ENCODE measurements at places on chromosomes 7 and 10.

- H3K4me3 ChIP-seq, result no peak overlapping the region
- DNase-seq, result no peak
- H3K36me3 ChIP-seq, result no peaks in the 10 kb centered on the region
- 0 out of 2 replicates have a peak, but pooled peaks cover 6% of the 10 kb centered on the region for H3K27me3 ChIP-seq
Measured at GRCh38 chr10:132910901-132911785, 31.2 kb downstream of the CFAP46 start.

DNA sequence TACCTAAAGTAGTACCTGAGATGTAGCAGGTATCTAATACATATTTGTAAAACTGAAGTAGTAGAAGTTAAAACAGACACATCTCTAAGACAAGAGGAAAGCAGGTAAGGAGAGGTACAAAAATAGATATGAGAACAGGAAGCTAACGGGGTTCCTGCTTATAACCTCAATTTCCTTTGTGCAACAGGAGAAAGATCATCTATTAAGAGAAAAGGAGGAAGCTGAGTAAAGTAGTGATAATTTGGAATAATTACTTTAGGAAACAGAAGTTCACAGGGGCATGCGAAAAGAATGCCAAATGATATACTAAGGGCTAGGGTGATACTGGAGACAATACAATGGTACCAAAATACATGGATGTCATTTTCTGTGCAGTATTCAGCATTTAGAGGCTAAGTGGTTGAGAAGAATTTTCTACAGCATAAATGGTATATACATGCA is 108.7 kb downstream of the NRBF2 start:
- H3K27me3 ChIP-seq, result no peaks in the 10 kb centered on the region
- no peaks in the 10 kb centered on the region for H3K4me1 ChIP-seq
- H3K4me3 ChIP-seq, result no peak overlapping the region

DNA sequence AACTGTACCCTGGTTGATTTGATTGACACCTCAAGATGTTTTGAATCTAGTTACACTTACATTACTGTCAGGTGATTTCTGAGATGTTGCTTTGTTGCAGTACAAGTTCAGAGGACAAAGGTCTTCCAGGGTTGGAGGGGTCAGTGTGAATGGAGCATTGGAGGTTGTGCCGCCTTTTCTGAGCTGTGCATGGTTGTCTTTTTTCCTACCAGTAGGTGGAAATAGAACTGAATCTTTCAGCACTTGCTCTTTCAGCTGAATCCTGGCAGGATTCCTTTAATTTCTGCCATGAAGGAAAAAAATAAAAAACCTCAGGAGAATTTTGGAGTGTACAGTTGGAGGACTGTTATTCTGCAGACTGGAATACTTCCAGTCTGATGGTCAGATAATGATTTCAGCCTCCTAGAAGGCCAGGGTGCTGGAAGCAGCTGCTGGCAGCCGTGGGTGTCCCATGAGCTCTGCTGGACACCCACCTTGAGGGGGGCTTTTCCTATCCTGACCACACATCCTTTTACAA is 82.7 kb downstream of the PLCE1 start:
- peaks cover 15% of the 10 kb centered on the region for H3K4me1 ChIP-seq
- no peak overlapping the region for H3K27ac ChIP-seq
- H3K4me3 ChIP-seq, result no peak overlapping the region
- no peaks in the 10 kb centered on the region for H3K27me3 ChIP-seq
- H3K36me3 ChIP-seq, result no peaks in the 10 kb centered on the region

GRCh38 chr10:98980353-98980752 is 255.3 kb downstream of the HPSE2 start:
- H3K27me3 ChIP-seq, result no peaks in the 10 kb centered on the region
- H3K27ac ChIP-seq, result no peak overlapping the region
- peaks cover 4% of the 10 kb centered on the region for H3K4me1 ChIP-seq
- H3K36me3 ChIP-seq, result no peaks in the 10 kb centered on the region
- DNase-seq, result no peak

DNA sequence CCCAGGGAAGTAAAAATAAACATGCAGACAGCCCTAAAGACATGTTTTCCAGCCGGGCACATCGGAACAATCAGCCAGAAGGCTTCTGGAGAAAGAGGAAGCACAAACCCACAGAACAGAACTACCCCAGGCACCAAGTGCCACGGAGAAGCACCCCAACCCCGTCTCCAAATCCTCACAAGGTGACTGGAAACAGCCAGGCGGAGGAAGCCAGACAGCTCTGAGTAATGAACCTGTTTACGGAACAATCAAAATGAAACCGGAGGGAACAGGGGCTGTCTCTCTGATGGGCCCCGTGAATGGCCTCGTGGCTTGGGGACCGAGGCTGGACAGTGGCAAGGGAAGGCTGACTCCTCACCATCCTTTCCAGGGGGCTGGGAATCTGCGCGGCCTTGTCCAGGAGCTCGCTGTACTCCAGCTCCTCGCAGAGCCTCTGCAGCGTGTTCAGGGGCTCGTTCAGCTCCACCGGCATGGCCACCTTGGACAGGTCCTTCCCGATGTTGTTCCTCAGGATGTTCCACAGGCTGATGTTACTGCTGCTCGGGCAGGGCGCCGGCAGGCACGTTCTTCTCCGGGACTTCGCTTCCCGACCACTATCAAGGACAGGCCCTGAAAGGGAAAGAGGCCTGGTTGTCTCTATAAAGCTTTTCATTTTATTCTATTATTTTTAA is 77.0 kb upstream of the GSDME start:
- DNase-seq, result no peak
- no peaks in the 10 kb centered on the region for H3K27me3 ChIP-seq
- no peak overlapping the region for H3K4me3 ChIP-seq
- no peak overlapping the region for H3K27ac ChIP-seq
- peaks cover 10% of the 10 kb centered on the region for H3K36me3 ChIP-seq

DNA sequence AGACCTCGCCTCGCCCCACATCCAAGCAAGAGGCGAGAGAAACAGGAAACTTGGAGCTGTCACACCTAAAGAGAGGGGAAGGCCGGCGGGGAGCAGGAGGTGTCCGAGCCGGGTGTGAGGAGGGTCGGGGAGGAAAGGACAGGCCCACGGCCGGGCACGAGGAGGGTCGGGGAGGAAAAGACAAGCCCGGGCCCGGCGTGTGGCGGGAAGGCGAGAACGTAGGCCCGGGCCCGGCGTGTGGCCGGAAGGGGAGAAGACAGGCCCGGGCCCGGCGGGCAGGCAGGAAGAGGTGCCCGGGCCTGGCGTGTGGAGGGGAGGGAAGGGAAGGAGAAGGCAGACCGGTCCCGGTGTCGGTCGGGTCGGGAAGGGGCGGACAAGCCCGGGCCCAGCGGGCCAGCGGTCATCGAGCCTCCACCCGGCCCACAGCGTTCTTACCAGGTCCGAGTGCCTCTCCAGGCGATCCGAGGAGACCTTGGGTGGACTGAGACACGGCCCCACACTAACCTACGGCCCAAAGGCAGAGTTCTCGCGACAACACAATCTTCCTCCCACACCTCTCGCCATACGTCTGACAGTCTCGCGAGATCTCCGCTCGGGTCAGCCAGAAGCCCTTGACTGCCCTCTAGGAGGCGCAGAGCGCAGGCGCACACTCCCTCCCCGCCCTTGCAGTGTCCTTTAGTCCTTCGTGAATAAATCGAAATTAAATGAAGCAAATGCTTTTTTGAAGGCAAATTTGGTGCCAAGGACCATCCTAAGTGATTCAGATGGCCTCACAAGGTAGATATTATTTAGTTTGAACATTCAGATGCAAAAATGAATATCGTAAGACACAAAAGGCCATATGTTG is at the start of gene NCOA4:
Gene NCOA4 (minus strand): TSS at position 533 of the 847 bp plus-strand sequence. CDS start 13,943 bp downstream, outside the sequence.
- DNase-seq, result peak; percentile 93
- H3K36me3 ChIP-seq, result no peaks in the 10 kb centered on the region
- H3K27me3 ChIP-seq, result no peaks in the 10 kb centered on the region
- peak within 1 kb of the TSS; percentile 62 for H3K27ac ChIP-seq
- H3K4me1 ChIP-seq, result no peaks in the 10 kb centered on the region
- peak within 1 kb of the TSS; percentile 85 for H3K4me3 ChIP-seq

- H3K27ac ChIP-seq, result no peak overlapping the region
- no peaks in the 10 kb centered on the region for H3K36me3 ChIP-seq
- DNase-seq, result no peak
- no peak overlapping the region for H3K4me3 ChIP-seq
- H3K4me1 ChIP-seq, result peaks cover 18% of the 10 kb centered on the region
Measured at GRCh38 chr10:71339796-71340589, 20.9 kb downstream of the SLC29A3 start.

DNA sequence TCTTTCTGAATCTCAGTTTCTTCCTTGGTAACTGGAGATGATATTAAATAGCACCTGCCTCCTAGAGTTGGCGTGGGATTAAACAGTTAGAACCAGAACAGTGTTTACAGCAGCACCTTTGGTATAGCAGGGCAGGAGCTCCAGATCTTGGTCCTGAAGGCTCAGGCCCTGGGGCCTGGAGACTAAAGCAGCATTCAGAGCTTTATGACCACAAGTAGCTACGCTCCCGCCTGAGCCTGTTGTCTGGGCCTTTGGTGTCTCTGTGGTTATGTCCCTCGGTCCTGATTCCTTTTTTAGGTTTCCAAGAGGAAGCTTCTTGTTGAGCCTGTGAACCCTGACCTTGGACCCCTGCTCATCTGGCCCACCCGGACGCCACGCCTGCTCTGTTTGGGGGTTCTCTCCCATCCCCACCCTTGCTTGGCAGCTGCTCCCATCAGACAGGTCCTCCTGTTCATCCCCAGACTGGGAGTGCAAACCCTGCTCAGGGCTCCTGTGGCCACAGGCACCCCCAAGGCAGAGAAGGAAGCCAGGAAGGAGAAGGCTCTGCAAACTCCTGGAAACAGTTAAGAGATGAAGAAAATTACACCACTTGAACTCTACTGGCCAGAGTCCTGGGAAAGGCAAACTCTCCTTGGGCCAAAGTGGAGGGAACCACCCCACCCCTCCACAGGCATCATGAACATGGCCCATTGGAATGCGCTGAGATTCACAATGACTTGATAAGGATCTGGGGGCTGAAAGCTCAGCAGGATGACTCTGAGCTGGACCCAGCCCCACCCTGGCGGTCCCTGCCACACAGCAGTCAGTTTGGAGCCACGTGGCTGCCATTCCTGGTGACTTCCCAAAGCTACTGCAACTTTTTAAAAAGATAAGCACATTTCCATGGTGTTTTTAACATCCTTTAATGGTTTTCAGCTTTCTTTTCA is 50.1 kb upstream of the TMEM72 start:
- H3K4me1 ChIP-seq, result no peaks in the 10 kb centered on the region
- H3K4me3 ChIP-seq, result no peak overlapping the region
- H3K27ac ChIP-seq, result no peak overlapping the region
- no peaks in the 10 kb centered on the region for H3K27me3 ChIP-seq

- peaks cover 62% of the 10 kb centered on the region for H3K36me3 ChIP-seq
- no peaks in the 10 kb centered on the region for H3K27me3 ChIP-seq
- no peaks in the 10 kb centered on the region for H3K4me1 ChIP-seq
- H3K27ac ChIP-seq, result no peak overlapping the region
- H3K4me3 ChIP-seq, result no peak overlapping the region
- DNase-seq, result no peak
Measured at GRCh38 chr7:99042957-99043356, 101.0 kb downstream of the SMURF1 start.

- no peaks in the 10 kb centered on the region for H3K4me1 ChIP-seq
- no peaks in the 10 kb centered on the region for H3K36me3 ChIP-seq
- peaks cover 7% of the 10 kb centered on the region for H3K27me3 ChIP-seq
- no peak overlapping the region for H3K27ac ChIP-seq
- peak; percentile 75 for DNase-seq
- H3K4me3 ChIP-seq, result no peak overlapping the region
Measured at GRCh38 chr7:123871998-123872867, 27.3 kb downstream of the HYAL4 start.

DNA sequence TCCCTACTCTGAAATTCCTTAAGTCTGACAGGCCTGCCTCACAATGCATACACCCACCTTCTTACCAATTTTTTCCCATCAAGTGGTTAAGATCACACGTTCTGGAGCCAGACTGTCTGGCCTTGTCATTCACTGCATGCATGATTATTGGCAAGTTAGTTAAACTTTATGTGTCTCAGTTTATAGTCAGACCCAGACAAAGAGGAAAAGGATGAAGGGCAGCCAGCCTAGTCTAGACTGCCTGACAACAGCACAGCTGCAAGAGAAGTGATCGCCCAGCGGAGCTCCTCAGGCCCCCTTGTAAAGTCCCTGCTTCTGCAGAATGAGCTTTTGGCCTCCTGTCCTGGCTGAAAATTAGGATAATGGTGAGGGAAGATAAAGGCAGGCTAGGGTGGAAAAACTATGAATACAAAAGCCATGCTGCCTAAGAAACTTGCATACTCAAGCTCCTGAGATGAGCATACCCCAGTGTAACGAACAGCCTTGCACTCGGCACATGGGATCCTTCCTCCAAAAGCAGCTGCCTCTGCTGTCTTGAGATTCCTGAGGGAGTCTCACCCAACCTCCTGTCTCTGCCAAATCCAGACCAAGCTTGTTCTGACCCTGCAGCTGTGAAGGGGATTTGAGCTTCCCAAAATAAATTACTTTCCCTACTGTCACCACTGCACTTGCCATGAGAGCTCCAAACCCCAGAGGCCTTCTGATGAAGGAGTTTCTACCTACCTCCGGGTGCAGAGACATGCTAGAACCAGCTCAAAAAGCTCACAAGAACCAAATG is 26.7 kb upstream of the MRLN start:
- H3K27ac ChIP-seq, result peak overlapping the region; percentile 61
- no peaks in the 10 kb centered on the region for H3K4me1 ChIP-seq
- H3K4me3 ChIP-seq, result 0 out of 2 replicates have a peak overlapping the region, but pooled peaks have one; percentile 13
- H3K27me3 ChIP-seq, result no peaks in the 10 kb centered on the region
- H3K36me3 ChIP-seq, result no peaks in the 10 kb centered on the region

DNA sequence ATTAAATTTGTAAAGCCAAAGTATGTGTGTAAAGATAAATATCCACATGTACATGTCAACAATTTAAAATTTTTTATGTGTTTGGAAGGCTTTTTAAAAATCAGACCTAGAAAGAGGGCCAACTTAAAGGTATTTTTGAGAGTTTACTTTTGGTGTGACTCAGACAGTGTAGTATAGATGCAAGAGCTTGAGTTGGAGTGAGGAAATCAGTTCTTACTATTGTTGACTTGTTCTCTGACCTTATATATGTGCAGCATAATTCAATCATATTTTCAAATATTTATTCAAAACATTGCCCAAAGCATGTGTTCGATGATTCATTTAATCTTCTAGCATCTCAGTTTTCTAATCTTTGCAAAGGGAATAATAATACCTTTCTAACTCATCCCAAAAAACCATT is 243.7 kb upstream of the PRKCQ start:
- no peaks in the 10 kb centered on the region for H3K4me1 ChIP-seq
- no peak overlapping the region for H3K27ac ChIP-seq
- H3K36me3 ChIP-seq, result no peaks in the 10 kb centered on the region
- H3K4me3 ChIP-seq, result no peak overlapping the region
- H3K27me3 ChIP-seq, result no peaks in the 10 kb centered on the region
- DNase-seq, result no peak

GRCh38 chr10:70967591-70968587 is 79.5 kb upstream of the PCBD1 start:
- H3K4me3 ChIP-seq, result no peak overlapping the region
- no peaks in the 10 kb centered on the region for H3K36me3 ChIP-seq
- no peak overlapping the region for H3K27ac ChIP-seq
- peak; percentile 62 for DNase-seq
- H3K4me1 ChIP-seq, result peaks cover 14% of the 10 kb centered on the region

GRCh38 chr10:28993861-28994260 is 295.0 kb upstream of the LYZL1 start:
- no peak overlapping the region for H3K4me3 ChIP-seq
- no peaks in the 10 kb centered on the region for H3K27me3 ChIP-seq
- no peaks in the 10 kb centered on the region for H3K36me3 ChIP-seq
- no peak overlapping the region for H3K27ac ChIP-seq

- H3K27me3 ChIP-seq, result no peaks in the 10 kb centered on the region
- H3K4me3 ChIP-seq, result no peak overlapping the region
- H3K36me3 ChIP-seq, result 0 out of 2 replicates have a peak, but pooled peaks cover 4% of the 10 kb centered on the region
- H3K4me1 ChIP-seq, result peaks cover 5% of the 10 kb centered on the region
- no peak overlapping the region for H3K27ac ChIP-seq
Measured at GRCh38 chr7:102431617-102432298, 1.6 kb upstream of the ORAI2 start.

Data from SJCRH30 (cell line).